Hematopoietic multipotent progenitor cell (in vitro differentiated cells): ENCODE measurements at places on chromosomes 2 and 18.

DNA sequence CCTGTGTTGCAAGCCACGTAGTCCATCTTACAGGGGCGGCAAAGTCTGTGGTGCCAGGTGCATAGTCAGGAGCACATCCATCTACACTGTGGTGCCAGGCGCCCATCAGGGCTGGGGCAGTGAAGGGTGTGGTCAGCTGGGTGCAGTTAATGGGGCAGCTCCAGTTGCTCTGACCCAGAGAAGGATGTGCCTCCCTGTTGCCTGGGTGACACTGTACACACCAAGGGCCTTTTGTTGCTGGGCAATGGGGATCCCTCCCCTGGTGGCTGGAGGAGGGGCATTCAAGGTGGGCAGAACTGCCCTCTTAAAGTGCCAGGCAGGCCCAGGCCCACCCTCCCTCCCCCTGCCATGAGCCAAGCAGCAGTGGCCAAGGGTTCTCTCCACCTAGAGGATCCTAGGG lies 28.3 kb upstream of the IMP4 start:
- DNase-seq, result no peak

DNA sequence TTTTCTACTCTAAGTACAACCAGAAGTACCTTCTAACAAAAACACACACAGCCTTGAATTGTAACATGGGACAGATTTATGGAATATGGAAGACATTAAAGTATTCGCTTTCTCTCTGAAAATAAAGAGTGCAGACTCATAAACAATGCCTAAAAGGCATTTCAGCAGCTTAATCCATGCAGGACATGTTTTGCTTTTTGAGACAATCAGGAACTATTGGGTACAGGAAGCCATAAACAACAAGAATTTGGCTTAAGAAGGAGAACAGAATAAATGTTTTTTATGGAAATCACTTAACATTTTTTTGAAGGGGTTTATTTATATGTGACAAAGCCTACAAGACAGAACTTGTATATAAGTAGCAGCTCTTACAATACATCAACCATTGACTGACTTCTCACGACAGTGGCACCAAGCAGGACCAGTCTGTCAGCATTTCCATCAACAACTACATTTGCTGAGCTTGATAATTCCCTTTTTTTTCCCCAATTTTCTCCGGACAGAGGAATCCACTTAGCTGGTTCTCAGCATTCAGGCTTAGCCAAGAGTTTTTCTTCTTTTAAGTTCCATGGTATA lies 140.1 kb downstream of the EXOC6B start:
- DNase-seq, result no peak

GRCh38 chr2:88811681-88812080 lies 120.2 kb downstream of the RPIA start:
- DNase-seq, result no peak

DNA sequence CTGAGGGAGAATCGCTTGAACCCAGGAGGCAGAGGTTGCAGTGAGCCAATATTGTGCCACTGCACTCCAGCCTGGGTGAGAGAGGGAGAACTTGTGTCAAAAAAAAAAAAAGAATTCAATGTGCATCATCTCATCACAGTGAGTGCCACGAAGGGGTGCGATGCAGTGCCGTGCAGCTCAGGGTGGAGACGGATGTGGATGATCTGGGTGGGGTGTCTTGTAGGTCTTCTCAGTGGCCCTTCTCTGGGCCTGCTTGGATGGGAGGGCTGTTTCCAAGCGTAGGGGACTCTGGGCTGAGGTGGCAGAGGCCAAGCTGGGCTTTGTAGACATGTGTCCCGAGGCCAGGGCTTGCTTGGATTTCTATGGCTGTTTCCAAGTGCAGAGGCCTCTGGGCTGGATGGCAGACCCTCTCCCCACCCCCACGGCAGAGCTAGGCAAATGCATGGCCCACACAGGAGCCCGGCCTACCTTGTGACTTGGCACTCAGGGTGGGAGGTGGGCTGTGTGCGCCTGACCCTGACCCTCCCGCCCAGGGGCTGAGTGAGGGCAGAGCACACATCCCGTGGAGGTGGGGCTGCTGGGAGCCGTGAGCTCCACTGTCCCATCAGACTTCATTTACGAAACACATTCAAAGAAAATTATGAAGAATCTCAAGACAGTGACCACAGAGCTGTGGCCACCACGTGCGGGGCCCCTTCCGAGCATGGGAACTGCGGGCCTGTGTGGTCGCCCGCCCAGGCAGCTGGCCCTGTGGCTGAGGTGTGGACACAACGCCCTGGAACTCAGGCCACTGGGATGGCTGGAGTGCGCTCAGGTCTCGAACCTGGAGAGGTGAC lies 76.4 kb downstream of the ASB1 start:
- no peak for DNase-seq

DNA sequence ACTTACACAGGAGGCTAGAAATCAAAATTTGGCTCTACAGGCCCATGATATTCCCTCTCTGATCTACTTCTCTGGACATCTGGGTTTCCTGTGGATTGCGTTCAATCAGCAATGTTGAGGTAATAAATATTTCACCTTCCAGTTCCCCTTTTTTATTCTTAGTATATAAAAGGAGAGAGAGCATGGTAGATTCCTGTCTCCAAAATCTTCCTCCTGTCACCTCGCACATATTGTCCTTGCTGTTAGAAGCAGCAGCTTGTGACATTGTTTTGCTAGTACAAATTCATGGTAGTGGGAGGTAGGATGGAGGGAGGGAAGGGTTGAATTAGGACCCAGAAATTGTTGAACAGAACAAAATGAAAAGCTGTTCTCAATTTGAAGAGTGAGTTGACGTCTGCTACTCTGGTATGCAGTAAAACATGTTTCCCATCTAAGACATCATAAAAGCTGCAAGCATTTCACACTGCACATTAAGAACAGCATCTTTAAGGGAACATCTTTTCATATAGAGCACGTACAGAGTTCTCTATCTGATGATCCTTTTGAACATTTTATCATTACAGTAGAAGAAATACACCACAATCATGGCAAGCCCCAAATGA lies 156.4 kb downstream of the RDH14 start:
- no peak for DNase-seq

DNA sequence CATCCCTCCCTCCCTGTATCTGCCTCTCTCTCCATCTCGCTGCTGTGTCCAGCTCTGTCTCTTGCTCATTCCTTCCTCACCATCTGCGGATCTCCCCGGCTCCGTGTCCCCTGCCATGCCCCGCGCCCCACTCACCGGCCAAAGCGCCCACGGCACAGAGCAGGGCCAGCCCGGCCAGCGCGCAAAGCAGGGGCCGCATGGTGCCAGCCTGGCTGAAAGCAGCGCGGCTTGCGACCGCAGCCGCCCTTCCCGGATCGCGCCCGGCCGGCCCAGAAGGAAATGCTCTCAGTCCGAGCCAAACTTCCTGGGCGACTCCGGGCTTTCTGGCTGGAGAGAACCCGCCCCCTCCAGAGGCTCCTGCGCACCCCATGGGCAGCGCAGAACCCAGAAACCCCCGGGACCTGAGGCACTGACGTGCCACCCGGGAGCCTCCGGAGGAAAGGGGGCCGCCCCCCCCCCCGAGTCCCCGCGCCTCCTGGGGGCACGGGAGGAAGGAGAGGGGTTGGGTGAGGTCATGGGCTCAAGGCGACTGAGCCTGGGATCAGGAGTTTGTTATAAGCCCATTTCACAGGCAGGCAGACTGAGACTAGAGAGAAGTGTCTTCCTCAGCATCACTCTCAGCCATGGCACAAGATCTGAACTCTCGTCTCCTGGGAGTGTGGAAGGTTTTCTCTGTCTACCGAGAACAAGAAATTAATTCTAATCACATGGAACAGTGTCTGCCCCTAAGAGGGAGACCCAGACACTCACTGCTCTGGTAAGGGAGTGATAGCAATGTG lies 45.2 kb upstream of the RAB6C start:
- no peak for DNase-seq

GRCh38 chr2:62826141-62826540 lies 120.6 kb downstream of the EHBP1 start:
- no peak for DNase-seq

GRCh38 chr2:231519975-231520555 lies 10.2 kb downstream of the NMUR1 start:
- no peak for DNase-seq

DNA sequence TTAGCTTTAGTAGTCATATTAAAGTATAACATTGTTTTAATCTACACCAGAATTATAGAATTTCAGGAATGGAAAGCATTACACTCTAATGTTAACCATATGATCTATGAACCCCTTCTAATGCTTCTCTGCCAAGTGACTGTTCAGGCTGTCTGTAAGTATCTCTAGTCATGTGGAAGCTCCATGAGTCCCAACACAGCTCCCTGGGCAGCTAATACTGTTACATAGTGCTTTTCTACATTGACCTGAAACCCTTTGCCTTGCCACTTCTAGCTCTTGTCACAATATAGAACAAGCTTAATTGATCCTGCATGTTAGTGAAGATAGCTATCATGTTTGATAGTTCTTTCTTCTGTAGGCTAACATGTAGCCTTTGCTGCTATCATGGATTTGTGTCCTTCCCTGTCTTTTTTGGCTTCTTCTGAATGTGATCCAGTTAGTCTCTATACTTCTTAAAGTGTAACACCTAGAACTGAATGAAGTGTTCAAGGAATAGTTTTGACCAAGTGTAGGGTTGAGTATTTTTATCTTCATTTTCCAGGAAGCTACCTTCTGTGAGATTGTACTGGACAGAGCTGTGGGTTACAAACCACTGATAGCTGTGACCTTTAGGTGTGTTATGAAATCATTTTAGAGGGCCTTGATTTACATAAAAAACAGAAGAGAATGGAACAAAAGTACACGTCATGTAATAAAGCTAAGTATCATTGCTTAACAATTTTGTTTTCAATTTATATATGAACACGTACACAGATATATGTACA lies 23.7 kb downstream of the BABAM2 start:
- DNase-seq, result no peak

- no peak for DNase-seq
These were observed 274.7 kb downstream of the RNF144A start for GRCh38 chr2:7191932-7192331.

DNA sequence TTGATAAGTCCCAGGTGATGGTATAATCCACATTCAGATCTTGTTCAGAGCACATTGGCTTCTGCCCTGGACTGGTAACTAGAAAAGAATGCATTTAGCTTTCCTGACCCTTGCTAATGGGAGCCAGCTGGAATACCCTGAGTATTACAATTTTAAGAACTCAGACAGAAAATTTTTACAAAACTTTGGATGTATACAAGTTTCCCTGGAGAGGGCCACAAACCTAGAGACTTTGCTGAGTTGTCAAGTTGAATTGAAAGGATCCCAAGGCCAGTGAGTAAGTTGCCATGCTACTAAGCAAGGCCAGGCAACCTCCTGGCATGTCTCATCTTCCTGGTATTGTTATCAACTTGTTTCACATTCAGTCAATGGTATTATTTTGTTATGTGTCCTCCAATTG lies 20.0 kb upstream of the NABP1 start:
- no peak for DNase-seq

GRCh38 chr2:15115776-15116175 lies 445.4 kb downstream of the NBAS start:
- DNase-seq, result no peak

- no peak for DNase-seq
These were observed 60.0 kb upstream of the SPTBN1 start for GRCh38 chr2:54396107-54396506.

- no peak for DNase-seq
These were observed 60.5 kb upstream of the ST3GAL5 start for GRCh38 chr2:85949280-85949679.

DNA sequence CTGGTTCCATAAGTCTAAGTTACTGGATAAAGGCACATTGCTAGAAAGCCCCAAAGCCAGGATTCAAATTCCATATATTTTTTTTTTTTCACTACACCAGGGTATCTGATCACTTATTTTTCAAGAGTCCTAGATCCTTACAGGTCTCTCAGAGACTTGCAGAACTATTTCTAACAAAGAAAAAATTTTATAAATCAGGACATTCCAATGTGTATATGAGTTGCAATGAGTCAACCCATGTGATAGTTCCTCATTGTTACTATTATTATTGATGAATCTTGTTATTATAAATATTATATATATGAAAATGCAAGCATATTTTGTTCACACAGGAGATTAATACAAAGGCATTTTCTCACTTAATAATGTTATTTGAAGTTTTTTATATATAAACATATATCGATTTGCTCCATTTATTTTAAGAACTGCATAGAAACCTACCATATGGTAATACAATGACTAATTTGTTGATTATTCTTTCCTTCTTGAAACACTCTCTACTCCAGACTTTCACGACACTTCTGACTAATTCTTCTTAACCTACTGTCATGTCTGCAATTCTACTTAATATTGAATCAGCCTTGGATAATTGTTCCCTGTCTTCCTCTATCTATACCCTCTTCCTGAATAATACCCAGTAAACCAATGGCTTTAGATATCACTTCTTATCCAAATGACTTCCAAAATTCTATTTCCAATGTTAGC lies 968.4 kb upstream of the NRXN1 start:
- no peak for DNase-seq

DNA sequence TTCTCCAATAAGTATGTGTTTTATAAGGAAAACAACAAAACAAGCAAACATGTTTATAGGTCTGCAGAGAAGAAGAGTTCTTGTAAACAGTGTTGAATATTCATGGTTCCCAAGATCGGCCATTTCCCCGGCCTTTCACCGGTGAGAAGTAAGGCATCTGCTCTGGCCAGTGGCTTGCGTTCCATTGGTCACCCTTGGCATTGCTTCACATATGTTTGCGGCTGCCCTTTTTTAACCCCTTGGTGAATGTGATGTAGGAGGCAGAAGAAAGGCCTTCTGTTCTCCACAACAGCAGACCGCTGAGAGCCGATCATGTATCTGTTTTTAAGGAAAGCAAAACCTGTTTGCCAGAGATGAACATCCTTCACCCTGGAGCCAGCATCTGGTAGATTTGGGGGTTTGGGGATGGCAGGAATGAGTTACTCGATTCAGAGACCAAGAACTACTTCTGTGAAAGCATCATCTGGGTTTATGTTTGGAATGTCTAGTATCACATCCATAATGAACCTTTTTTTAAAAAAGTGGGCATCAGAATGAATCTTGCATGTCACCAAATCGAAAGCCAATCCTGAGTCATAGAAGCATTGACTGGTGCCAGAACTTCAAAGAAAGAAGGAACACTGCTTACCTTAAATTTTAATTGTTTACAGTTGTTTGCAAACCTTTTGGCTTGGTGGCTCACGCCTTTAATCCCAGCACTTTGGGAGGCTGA lies 112.3 kb downstream of the AGAP1 start:
- no peak for DNase-seq

- DNase-seq, result no peak
These were observed 134.2 kb downstream of the DSC3 start for GRCh38 chr18:30908381-30908780.

DNA sequence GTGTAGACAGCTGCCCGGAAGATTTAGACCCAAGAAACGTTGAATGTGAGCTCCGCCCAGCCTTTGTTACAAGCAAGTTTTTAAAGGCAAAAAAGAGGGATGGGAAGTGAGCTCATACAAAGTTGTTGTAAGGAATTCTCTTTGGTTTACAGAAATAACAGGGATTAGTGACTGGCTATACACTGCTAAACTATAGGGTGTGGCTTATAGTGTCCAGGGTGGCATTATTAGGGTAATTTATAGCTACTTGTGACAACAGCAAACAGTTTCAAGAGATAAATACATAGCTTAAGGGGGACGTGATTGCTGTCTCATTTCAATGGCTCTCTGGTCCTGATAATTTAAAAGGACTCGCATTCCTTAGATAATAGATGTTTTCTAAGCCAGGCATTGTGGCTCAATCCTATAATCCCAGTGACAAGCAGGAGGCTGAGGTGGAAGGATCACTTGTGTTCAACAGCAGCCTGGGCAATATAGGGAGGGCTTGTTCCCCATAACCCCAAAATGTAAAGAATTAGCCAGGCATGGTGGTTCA lies 66.5 kb upstream of the TGIF1 start:
- DNase-seq, result no peak

GRCh38 chr2:86323273-86324021 lies 14.0 kb downstream of the REEP1 start:
- DNase-seq, result no peak
